LoVo (cell line): ENCODE measurements at places on chromosomes 2 and 18.
A peak's percentile ranks its signal among the peaks of the same experiment; 100 is the strongest.

DNA sequence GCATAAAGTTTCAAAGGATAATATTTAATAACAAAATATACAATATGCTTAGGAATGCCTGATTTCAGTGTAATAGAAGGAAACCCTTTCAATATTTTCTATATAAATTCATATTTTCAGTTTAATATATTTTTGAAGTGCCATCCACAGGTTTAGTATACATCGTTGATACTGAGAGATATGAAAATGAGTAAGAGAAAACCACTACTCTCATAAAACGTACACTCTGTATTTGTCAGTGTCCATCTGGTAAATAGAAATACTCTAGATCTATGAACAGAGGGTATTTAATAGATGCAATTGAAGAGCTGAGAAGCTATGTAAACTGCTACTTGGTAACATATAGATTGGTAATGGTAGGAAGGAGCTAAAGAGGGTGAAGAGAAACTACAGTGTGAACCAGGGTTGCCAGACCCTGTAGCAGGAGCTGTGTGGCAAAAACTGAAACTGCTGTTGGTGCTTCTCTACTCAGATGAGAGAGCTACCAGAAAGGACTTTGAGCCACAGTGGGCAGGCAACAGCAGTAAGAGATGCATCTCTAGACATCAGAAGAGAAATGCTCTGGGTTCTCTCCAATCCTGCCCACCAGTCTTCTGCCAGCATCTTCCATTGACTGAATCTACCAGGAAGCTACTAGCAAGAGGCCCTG lies 187.4 kb downstream of the CCDC102B start:
- DNase-seq: no peak

GRCh38 chr18:69820538-69820937 lies 127.1 kb downstream of the CD226 start:
- DNase-seq: no peak

- peak; percentile 67 for DNase-seq
Observed at GRCh38 chr18:3411854-3412268, 38.1 kb upstream of the TGIF1 start.

- no peak for DNase-seq
Observed at GRCh38 chr2:42026272-42026671, 21.5 kb upstream of the PKDCC start.

DNA sequence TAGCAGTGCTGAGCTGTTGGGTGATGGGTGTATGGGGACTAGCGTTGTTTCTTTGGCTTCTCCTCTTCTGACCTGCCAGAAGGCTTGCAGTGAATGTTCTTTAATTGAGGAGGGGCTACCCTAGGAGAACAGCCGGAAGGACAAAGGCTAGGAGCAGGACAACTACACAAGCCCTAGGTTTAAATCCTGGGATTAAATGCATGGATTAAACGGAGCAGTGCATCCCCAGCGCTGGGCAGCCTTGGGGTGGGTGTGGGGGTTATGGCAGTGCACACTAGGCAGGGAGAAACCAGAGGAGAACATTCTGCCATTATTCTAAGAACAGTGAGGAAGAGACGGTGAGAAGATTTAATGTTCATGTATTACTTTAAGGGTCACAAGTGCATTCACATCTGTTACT lies 86.4 kb upstream of the MCFD2 start:
- no peak for DNase-seq

DNA sequence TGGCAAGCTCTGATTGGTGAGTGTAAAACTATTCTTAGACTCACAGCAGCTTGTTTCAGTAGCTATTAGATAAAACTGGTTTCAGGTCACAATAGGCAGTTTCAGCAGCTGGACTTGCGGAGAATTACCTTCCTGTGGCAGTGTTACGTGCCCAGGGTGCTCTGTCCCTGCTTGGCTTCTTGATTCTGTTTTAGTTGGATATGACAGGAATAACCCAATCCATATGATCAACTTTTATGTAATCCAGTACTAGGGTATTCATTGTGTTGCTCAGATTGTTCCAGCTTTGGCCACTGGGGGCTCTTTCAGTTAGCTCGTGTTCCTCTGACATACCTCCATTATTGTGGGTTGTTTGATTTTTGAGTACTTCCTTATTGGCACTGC lies 43.1 kb downstream of the INPP4A start:
- peak; percentile 8 for DNase-seq

GRCh38 chr18:13485182-13485581 lies 241.2 kb downstream of the FAM210A start:
- no peak for DNase-seq

- no peak for DNase-seq
Observed at GRCh38 chr2:3654011-3654410, 4.0 kb upstream of the ALLC start.

DNA sequence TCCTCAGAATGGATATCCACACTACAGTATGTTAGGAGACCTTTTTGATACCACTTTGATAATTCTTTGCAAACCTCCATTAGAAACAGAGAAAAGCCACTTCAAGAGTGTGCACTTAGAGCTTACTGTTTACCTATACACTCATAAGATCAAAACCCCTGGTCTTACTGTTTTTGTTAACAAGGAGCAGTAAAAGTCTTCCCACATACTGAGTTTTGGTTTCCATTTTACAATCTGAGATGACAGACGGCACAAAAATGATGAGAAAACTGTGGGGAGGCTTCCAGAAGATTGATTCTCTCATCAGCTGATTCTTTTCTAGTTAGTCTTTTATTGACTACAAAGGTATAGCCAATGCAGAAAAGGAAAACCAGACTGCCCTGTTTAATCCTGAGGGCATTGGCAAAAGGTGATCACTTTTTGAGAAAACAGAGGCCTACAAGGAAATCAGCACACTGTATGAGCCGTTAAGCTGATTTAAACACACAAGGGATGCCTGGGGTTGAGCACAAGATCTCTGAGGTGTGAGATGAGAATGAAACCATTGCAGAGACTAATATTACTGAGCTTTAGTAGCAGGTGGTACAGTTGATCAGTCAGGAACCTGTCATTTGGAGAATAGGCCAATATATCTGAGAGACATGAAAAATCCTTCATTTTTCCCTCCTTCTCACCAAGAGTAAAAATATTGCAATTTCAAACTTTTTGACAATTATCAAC lies 368.6 kb downstream of the GRB14 start:
- no peak for DNase-seq

DNA sequence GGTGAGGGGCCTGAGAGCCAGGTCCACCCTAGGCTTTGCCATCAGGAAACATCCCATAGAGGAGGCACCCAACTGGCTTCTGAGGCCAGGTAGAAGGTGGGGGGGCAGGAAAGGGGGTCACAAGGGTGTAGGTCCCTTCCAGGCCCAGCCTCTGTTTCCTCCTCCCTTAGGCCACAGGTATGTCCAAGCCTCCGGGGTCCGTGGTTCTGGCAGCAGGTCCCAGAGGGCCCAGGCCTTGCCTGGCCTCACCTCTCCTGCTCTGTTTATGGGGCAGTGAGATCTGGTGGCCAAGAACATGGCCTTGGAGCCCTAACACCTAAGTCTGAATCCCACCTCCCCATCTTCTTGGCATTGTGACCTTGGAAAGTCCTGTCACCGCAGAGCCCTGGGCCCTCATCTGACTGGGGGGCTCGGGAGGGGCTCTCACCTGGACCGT lies 21.6 kb upstream of the GPR17 start:
- DNase-seq: no peak

GRCh38 chr2:10348891-10349290 lies 46.2 kb downstream of the HPCAL1 start:
- DNase-seq: no peak

DNA sequence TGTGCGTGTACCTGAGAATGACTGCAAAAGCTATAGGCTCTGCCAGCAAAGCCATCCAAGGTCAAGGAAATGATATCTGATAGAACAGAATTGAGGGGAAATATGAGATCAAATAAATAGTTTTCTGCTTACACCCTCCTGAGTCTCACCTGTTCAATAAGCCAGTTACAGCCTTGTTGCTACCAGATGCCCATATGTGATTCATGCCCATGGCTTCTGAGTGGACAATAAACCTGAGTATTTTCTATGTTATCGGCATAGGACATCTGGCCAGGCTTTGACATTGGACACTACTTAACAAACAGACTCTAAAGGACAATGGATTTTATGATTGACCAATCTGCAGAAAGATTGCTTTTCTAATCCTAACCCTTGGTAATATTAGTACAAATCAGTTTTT lies 297.9 kb downstream of the LRATD1 start:
- no peak for DNase-seq
